ENCODE measurements at places on chromosomes 2 and 18.

DNA sequence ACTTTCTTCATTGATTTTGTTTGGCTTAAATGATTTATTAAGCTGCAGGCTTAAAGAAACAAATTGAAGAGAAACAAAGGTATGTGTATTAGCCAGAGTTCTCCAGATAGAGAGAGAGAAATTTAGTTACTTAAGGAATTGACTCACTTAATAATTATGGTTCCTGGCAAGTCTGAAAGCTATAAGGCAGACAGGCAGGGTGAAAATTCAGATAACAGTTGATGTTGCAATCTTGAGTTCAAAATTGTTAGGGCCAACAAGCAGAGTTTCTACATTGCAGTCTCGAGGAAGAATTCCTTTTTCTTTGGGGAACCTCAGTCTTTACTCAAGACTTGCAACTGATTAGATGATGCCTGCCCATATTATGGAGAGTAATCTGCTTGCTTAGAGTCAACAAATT, 593.5 kb downstream of the ADCYAP1 start:
- no peak for DNase-seq

DNA sequence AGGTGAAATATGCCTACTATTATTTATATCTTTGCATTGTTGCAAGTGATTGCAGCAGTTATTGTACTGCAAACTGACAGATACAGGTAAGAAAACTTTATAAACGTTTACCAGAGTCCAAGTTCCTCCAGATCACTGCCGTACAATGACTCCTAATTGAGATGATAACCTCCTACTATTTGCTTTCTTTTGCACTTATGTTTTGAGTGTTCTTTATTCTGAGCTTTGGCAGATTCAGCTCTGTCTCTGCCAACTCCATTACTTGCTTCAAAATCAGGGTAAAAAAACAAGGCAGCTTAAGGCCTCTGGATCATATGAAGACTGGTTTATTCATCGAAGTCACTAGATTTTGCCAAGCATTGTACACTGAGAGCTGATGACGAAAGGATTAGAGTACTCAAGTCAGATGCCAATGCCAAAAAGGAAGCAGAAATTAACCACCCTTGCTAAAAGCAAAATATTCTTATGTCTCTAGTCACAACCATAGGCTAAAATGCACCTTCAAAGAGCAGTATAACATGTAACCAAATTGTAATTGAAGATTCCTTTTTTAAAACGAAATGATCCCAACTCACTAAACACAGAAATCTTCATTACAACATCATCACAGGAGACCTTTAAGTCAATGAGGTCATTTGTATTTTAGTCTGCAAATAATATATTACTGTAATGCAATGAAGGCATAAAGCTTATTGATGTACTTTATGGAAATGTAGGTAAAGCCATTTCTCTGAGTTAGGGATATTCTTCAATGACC, 10.5 kb upstream of the IKZF2 start:
- no peak for DNase-seq

DNA sequence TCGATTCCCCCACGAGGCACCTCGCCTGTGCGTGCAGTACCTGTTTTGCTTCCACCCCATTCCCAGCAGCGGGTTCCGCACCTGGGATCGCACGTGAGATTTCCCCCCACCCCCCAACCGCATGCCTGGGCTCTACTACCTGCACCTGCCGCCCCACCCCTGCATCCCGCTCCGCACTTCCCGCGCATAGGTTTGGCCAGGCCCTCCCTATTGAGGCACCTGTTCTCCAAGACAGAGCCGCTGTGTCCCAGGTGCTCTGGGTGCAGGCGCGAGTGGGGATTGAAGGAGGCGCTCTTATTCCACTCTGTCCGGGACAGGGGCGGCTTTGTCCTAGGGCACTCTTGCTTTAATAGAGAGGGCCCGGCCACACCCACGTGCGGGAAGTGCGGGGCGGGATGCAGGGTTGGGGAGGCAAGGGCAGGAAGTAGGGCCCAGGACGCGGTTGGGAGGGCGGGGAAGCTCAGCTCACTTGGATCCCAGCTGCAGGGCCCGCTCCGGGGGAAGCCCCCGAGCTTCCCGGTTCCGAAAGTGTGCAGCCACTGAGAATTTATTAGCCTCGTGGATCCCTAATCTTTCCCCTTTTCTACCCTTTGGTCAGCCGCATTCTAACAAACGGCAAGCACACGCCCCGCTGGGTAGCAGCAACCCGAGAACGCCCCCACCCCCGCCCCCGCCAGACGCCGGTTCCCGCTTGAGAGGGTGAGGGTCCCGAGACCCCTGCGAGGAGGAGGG, 670 bp upstream of the MOCOS start:
- no peak for DNase-seq

- no peak for DNase-seq
Measured at GRCh38 chr2:9697909-9698308, 67.1 kb upstream of the YWHAQ start.

All from stimulated activated CD8-positive, alpha-beta memory T cell treated with anti-CD3 and anti-CD28 coated beads, Interleukin-7, amount 100 ng/mL, for 48 hours (primary cell).